ENCODE measurements at places on chromosomes 6 and 20.

GRCh38 chr6:77773157-77773822, 120.5 kb downstream of the MEI4 start:
- no peak for DNase-seq

DNA sequence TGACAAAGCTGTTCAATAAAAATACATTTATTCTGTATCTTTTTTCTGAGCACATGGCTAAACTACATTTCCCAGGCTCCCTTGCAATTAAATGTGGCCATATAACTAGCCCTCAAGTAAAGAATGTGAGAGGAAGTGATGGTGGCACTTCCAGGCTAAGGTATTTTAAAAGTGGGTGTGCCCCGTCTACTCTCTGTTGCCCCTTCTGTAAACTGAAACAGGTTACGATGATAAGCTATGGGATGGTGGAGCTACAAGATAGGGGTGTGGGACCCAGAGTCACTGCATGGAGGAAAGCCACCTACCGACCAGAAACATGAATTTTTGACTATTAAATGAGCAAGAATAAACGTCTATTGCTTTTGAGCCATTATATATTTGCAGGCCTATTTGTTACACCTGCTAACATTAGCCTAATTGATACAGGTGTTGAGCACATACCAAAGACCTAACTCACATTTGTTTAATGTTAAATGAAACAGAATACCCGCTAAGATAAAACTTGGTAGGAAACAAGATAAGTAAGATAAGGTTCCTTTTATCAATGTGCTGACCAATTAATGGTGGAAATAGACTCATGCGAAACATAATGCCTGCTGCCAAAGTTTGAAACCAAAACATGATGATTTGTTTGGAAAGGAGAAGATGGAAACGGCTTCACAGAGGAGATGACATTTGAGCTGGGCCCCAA, 3.1 kb downstream of the FYN start:
- no peak for DNase-seq

- DNase-seq = no peak
These were observed 491 bp upstream of the ITCH start for GRCh38 chr20:34362502-34363061.

- DNase-seq = peak; percentile 33
These were observed 33.7 kb downstream of the PTGIS start for GRCh38 chr20:49534255-49534712.
